ENCODE measurements at places on chromosomes 12 and 14. TPM values are rescaled to one million over a fixed set of nuclear protein-coding genes. Genes with fewer than 3 reads are reported as not detected.

DNA sequence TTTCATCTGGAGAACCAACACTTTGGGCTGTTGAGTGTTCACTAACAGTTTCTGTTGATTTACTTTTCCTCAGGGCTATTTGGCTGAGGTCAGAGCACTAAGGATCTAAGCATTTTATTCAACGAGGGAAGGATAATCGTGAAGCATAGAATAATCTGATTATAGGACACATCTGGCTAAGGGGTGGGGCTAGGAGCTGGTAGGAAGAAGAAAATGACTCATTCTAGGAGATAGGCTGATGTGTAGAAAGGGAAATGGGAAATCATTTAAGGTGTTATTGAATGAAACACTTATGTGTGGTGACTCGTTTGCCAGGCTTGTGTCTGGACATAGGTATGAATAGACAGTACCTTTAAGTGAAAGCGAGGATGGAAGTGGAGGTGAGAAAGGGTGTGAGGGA is 167.2 kb downstream of the ETNK1 start:
- DNase-seq, result no peak
- no peak overlapping the region for H3K4me3 ChIP-seq
- H3K4me1 ChIP-seq, result no peaks in the 10 kb centered on the region
- H3K36me3 ChIP-seq, result no peaks in the 10 kb centered on the region

Gene FAM186B
- 0.15 TPM for total RNA-seq

DNA sequence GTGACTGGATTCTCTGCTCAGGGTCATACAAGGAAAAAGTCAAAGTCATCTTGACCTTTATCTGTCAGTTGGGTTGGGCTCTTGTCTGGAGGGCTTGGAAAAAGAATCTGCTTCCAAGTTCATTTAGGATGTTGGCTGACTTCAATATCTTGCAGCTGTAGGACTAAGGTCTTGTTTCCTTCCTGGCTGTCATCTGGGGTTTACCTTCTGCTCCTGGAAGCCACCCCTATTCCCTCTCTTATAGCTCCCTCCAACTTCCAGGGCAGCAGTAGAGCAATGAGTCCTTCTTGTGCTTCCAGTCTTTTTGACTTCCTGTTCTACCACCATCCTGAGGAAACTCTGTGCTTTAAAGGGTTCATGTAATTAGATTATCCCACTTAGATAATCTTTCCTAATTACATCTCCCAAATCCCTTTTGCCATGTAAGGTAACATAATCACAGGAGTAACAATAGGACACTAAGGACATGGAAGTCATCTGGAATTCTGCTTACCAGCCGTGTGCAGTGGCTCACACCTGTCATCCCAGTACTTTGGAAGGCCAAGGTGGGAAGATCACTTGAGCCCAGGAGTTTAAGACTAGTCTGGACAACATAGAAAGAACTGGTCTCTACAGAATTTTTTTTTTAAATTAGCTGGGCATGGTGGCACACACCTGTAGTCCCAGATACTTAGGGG is 170.7 kb upstream of the KITLG start:
- DNase-seq, result no peak
- no peak overlapping the region for H3K27ac ChIP-seq
- no peaks in the 10 kb centered on the region for H3K36me3 ChIP-seq

GRCh38 chr12:124829008-124829707 is 34.5 kb downstream of the SCARB1 start:
- no peak overlapping the region for H3K4me3 ChIP-seq
- no peaks in the 10 kb centered on the region for H3K27me3 ChIP-seq
- no peak overlapping the region for H3K27ac ChIP-seq
- no peaks in the 10 kb centered on the region for H3K36me3 ChIP-seq
- no peak for DNase-seq

- peak; percentile 58 for DNase-seq
- H3K36me3 ChIP-seq, result peaks cover 43% of the 10 kb centered on the region
- peaks cover 25% of the 10 kb centered on the region for H3K4me1 ChIP-seq
- peak within 1 kb of the TSS; percentile 98 for H3K27ac ChIP-seq
Observed at GRCh38 chr12:121803861-121804416, at the start of gene SETD1B. Gene SETD1B (plus strand): TSS chr12:121804009. CDS start chr12:121804738, 729 bp downstream.

DNA sequence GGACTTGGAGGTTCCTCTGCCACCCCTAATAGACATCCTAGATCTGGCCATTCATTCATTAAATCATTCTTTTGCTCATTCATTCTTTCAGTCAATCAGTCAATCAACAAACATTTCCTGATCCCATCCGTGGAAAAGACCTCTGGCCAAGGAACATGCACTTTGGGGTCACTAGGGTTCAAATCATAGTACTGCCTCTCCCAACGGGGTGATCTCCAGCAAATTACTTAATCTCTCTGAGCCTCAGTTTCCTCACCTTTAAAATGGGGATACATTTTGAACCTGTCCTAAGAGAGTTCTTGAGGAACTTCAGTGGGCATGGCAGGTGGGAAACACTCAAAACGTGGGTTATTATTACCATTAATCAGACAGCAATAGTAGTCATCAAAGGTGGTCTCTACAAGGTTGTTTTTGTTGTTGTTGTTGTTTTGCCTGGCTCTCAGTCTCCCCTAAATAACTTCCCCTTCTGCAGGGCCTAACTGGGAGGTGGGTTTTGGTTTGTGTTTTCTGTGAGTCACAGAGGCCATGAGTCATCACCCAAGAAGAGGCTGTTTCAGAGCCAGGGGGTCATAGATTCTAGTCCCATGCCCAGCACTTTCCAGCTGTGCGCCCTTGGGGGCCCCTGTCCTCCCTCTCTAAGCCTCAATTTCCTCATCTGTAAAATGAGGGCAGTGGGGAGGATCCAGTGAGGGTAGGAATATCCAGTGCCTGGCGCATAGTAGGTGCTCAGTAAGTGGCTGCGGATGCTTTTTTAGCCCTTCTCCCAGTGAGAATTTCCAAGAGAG is 16.9 kb upstream of the FAM222A start:
- H3K4me1 ChIP-seq, result no peaks in the 10 kb centered on the region
- no peak for DNase-seq
- no peaks in the 10 kb centered on the region for H3K36me3 ChIP-seq
- no peak overlapping the region for H3K4me3 ChIP-seq

DNA sequence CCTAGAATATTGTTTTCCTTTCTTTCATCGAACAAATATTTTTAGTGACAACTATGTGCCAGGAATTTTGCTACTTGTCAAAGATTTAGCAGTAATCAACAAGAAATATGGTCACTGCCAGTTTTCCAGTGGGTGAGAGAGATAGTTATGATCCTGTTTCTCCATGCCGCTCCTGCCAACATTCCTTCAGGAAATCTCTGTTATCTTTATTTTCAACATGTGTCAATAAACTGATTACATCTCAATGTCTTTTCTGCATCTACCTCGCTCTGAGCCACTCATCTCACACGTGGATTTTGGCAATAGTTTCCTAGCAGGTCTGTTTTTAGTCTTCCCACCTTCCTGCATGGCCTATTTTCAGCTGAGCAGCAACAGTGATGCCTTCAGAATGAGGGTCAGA is 650.0 kb upstream of the STXBP6 start:
- no peaks in the 10 kb centered on the region for H3K27me3 ChIP-seq
- no peaks in the 10 kb centered on the region for H3K4me1 ChIP-seq
- H3K36me3 ChIP-seq, result no peaks in the 10 kb centered on the region

DNA sequence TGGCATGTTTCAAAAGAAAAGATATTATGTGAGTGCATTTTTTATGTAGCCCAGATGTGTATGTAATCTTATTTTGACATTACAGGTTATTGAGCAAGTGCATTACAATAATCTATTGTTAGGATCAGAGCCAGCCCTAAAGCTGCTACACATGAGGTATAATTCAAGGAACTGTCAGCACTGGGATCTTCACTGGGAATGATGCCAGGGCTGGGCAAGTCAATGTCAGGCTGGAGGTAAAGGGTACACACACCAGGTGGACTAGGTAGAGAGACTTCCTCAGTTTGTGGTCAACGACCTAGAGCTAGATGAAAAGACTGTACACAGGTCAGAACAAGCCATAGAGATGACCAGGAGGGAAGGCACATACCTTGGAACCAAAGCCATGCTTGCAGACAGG is 15.4 kb downstream of the TRIM9 start:
- no peak overlapping the region for H3K27ac ChIP-seq
- H3K27me3 ChIP-seq, result peaks cover 3% of the 10 kb centered on the region
- no peak overlapping the region for H3K4me3 ChIP-seq
- H3K36me3 ChIP-seq, result no peaks in the 10 kb centered on the region

Gene RASSF8
- total RNA-seq, result 2.1 TPM

DNA sequence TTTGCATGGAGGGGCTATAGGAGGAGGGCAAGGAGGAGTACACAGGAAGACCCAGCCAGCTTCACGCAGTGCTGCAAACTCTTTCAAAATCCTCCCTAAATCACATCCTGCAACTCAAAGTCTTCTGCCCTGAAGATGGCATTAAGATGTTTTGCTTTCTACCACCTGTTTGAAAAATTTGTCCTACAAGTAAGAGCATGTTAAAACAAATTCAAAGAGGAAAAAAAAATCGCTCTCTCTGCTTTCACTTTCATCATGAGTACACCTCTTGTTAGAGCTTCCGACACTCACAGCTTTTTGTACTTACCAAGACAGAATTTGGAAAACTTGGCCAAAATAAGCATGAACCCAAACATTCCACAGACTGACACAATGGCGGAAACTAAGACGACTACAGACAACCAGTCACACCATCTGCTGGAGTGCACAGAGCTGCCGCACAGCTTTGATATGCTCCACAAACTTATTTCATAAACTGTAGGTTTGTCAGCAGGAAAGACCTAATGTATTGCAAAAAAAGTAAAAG is 21.3 kb downstream of the GCH1 start:
- H3K27me3 ChIP-seq, result no peaks in the 10 kb centered on the region
- peaks cover 31% of the 10 kb centered on the region for H3K36me3 ChIP-seq
- H3K4me1 ChIP-seq, result peaks cover 60% of the 10 kb centered on the region
- DNase-seq, result peak; percentile 47
- peak overlapping the region; percentile 96 for H3K27ac ChIP-seq

GRCh38 chr12:1838205-1838993 is 18.0 kb downstream of the LRTM2 start:
- H3K4me3 ChIP-seq, result no peak overlapping the region
- no peaks in the 10 kb centered on the region for H3K4me1 ChIP-seq
- no peaks in the 10 kb centered on the region for H3K36me3 ChIP-seq
- no peak overlapping the region for H3K27ac ChIP-seq
- DNase-seq, result no peak

GRCh38 chr14:95533822-95534221 is 1.0 kb upstream of the GLRX5 start:
- H3K4me3 ChIP-seq, result peak overlapping the region; percentile 87
- peaks cover 15% of the 10 kb centered on the region for H3K36me3 ChIP-seq
- H3K4me1 ChIP-seq, result peaks cover 69% of the 10 kb centered on the region
- no peaks in the 10 kb centered on the region for H3K27me3 ChIP-seq
- no peak for DNase-seq

Gene IPO8
- 58.2 TPM for total RNA-seq

Gene TSPAN8
- not detected for total RNA-seq

GRCh38 chr14:31932675-31933074 is 144.4 kb upstream of the ARHGAP5 start:
- peaks cover 7% of the 10 kb centered on the region for H3K4me1 ChIP-seq
- DNase-seq, result no peak
- no peaks in the 10 kb centered on the region for H3K27me3 ChIP-seq

- peaks cover 64% of the 10 kb centered on the region for H3K4me1 ChIP-seq
- peaks cover 60% of the 10 kb centered on the region for H3K36me3 ChIP-seq
- H3K27me3 ChIP-seq, result no peaks in the 10 kb centered on the region
- no peak for DNase-seq
- no peak overlapping the region for H3K4me3 ChIP-seq
Observed at GRCh38 chr12:105352052-105352451, 21.6 kb downstream of the C12orf75 start.

DNA sequence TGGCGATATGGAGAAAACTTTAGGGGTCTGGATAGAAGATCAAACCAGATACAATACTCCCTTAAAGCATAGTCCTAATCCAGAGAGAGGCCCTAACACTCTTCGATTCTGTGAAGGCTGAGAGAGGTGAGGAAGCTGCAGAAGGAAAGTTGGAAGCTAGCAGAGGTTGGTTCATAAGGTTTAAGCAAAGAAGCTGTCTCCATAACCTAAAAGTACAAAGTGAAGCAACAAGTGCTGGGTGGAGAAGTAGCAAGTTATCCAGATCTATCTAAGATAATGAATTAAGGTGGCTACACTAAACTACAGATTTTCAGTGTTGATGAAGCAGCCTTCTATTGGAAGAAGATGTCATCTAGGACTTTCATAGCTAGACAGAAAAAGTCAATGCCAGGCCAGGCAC is 24.6 kb upstream of the MTERF2 start:
- no peak overlapping the region for H3K27ac ChIP-seq
- H3K4me3 ChIP-seq, result no peak overlapping the region
- H3K36me3 ChIP-seq, result no peaks in the 10 kb centered on the region
- H3K4me1 ChIP-seq, result no peaks in the 10 kb centered on the region

DNA sequence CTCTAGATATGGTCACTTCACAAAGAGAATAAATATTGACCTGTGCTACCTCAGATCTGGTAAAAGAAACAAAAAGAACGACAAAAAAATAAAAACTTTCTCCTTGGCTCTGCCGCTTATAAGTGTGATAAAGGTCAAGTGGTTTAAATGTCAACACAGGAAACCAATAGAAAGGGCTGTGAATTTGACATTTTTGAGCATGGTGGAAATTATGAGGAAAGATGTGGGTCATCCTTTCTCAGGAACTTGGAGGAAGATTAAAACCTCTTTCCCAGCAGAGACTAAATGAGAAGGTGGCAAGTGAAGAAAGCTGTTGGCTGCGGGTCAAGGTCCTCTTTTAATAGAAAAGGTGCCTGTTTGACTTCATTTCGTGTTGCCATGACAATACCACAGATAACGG is 28.2 kb downstream of the TESPA1 start:
- peak overlapping the region; percentile 79 for H3K27ac ChIP-seq
- no peak for DNase-seq
- no peaks in the 10 kb centered on the region for H3K27me3 ChIP-seq
- H3K4me3 ChIP-seq, result no peak overlapping the region
- H3K4me1 ChIP-seq, result peaks cover 67% of the 10 kb centered on the region
- H3K36me3 ChIP-seq, result peaks cover 87% of the 10 kb centered on the region

- H3K27me3 ChIP-seq, result no peaks in the 10 kb centered on the region
- H3K4me1 ChIP-seq, result peaks cover 9% of the 10 kb centered on the region
- no peak overlapping the region for H3K4me3 ChIP-seq
Observed at GRCh38 chr14:100400115-100400514, 77.0 kb downstream of the SLC25A47 start.

DNA sequence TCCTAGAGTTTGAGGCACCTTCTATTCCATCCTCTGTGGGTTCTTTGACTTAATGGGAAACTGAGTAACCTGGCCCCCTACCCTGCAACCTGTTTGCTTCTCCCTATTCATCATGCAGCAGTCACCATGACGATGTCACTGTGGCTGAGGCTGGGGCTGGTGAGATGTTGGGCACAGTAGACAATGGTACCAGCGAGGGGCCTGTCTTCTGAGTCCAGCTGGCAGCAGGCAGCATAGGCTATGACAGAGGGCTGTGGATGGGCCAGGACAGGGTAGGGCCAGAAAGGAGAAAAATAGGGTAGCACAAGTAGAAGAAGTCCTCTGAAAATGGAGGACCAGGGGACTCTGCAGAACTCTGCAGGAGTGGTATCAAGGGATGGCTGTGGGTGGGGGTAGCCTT is 2.0 kb downstream of the CIROP start:
- H3K27me3 ChIP-seq, result no peaks in the 10 kb centered on the region
- no peak overlapping the region for H3K4me3 ChIP-seq
- DNase-seq, result no peak
- peaks cover 3% of the 10 kb centered on the region for H3K4me1 ChIP-seq
- H3K27ac ChIP-seq, result no peak overlapping the region
- H3K36me3 ChIP-seq, result peaks cover 11% of the 10 kb centered on the region

Data from activated CD4-positive, alpha-beta T cell treated with anti-CD3 and anti-CD28 coated beads, Interleukin-2, amount 10 ng/mL, durations not matched to agents 7 days and 5 days (primary cell).